ENCODE measurements at places on chromosomes 12 and 14. TPM values are rescaled to one million over a fixed set of nuclear protein-coding genes. Genes with fewer than 3 reads are reported as not detected.

IAPP gene
- total RNA-seq, result not detected

TAS2R14 gene
- 2.8 TPM for total RNA-seq

CEP170B gene
- 0.09 TPM for total RNA-seq

AKAP3 gene
- 2.4 TPM for total RNA-seq

SDR9C7 gene
- total RNA-seq, result not detected

FBXL14 gene
- total RNA-seq, result 33.4 TPM

Data from OCI-LY7 (cell line).